ENCODE measurements at places on chromosomes 12 and 14.
A peak's percentile ranks its signal among the peaks of the same experiment; 100 is the strongest.

DNA sequence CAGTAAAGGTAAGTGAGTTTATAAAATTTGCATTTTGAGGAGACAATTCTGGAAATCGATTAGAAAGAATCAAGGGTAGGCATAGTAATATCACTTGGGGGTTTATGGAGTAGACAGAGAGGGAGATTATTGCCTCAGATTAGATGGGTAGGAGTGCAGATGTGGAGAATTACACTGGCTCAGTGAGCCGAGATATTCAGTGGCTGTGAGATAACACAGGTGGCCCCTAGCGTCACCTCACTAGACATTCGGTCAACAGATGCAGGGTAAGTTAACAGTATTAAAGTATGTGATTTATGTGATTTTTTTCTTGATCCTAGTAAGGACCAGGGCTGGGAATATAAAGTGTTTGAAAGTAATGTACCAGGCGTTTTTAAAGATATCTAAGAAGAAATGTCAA, 39.6 kb upstream of the KLRD1 start:
- DNase-seq, result no peak

- DNase-seq, result no peak
These were observed 135.9 kb downstream of the SYT1 start for GRCh38 chr12:79000501-79000900.

DNA sequence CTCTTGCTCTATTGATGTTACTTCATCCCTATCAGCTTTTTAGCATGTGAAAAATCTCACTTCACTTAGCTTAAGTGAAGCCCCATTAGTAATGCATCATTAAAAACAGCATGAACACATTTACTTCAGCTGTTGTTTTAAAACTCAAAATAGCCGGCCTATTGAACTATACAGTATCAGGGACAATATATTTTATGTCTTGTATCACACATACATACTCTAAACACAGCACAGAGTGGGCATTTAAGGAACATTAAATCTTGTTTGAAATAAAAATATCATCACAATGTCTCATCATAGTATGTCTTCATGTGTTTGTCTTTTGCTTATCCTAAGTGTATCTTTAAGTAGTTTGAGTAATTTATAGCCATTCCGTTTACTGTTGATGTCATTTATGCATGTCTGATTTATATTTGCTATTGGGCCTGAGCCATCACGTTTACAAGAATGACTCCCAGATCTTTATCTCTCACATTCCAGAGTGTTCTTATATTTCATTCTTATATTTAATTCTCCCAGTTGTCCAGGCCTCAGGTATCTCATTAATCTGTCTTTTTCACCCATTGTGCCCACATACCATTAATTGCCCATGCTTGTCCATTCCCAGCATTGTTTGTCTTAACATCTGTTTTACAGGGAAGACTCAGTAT, 57.5 kb downstream of the ARHGAP5 start:
- no peak for DNase-seq

DNA sequence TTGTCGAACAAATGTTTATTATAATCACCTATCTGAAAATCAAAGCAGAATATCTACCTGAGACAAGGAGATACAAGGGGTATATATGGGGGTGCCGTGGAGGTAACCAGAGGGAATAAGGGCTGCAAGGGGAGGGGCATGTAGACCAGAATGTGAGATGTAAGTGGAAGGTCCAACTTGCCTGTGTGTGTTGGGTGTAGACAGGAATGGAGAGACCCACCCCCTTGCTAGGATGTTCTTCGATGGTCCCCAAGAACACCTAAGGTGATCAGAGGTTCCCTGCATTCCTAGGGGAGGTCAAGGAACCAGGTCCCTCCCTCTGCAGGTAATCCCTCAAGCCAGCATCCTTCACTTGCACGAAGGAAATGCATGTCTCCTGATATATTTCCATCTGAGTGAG, 167.9 kb downstream of the DICER1 start:
- no peak for DNase-seq

DNA sequence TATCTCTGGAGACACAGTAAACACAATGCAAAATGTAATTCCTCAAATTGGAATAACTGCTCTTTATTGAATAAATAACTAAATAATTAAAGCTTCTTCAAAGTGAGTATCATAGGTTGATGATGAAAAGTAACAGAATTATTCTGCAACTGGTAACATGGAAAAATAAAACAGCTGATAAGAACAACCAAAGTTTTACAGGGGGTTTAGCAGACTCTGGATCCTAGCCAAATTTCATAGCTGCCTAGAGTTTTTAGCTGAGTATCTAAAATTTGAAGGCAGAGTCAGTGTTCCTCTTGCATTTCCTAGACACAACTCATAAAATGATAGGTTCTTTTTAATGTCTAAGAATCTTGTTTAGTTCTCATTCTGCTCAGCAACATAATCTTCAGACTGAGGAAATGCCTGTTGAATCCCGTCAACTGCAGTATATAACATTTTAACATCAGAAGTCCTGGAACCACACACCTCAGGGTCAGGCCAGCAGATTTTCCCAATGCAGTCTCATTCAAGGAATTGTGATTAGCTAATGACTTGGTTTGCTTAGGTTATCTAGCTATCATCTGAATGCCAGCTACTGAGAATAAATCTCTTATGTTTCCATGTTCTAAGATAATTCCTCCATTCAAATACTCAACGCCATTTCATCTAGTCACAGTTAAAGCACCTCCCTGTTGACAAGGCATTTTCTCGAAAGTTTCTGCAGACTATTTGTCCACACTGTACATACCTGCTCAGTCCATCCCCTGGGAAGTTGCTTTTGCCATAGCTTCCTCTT, 411.6 kb downstream of the BCAT1 start:
- no peak for DNase-seq

DNA sequence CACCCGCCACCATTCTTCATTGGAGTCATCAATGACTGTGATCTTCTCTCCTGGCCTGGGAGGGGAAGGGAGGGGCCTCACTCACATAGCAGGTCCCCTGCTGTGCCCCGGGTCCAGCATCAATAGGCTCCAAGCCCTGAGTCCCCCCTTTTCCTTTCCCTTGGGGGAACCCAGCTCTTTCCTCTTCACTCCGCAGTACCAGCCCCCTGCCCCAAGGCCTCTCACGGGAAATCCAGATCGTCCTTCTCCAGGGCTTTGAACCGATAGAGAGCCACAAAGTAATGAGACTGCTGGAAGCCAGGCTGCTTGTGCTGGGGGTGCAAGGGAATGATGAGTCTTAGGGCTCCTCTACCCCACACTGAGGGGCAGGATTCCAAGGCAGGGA, 6.7 kb downstream of the STAC3 start:
- no peak for DNase-seq

GRCh38 chr12:76563061-76563460, 3.5 kb upstream of the OSBPL8 start:
- DNase-seq, result no peak

- DNase-seq, result no peak
These were observed 146.2 kb upstream of the SLC38A2 start for GRCh38 chr12:46518729-46519128.

DNA sequence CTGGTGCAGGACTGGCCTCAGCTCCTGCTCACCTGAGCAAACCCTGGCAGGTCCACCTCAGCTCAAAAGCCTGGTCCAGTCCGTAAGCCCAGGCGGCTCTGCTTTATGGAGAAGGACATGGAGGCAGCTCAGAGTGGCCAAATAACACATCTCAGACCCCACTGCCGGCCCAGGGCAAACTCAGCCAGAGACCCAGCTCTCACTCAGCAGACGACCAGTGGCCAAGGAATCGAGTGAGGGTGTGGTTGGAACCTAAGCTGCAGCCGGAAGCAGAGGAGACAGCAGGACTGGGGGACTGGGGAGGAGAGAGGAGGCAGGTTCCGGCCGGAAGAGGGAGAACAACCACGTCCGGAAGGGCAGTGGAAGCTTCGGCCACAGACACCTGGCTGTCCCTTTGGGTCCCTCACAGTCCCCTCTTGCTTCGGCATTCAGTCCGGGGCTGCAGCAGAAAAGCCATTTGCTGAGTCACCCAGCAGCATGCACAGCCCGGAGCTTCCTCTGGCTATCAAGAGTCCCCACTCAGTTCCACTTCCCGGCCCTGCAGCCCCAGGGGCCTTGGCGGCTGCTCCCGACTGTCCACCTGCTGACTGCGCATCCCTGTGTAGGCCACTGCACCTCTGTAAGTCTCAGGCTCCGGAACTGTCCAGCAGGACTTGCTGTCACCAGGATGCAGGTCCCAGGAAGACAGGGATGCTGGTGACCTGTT, 104.0 kb downstream of the CALM1 start:
- no peak for DNase-seq

DNA sequence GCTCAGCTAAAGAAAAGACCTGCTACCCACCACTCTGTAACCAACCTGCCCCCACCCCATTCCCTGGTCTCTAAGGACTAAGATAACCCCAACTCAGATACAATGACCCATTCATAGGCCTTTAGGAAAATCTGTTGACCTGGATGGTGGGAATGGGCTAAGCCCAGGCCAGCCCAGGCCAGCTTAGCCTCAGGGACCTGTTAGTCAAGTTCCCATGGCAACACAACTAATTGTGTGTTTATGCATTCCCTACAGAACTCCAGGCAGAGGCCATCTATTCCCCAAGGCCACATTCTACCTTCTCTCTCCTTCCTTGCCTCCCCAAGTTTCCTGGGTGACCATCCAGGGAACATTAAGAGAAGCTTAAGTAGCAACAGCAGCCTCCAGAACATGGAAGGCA, 16.1 kb upstream of the KRT8 start:
- no peak for DNase-seq

GRCh38 chr12:24378548-24379407, 429.3 kb upstream of the SOX5 start:
- no peak for DNase-seq

DNA sequence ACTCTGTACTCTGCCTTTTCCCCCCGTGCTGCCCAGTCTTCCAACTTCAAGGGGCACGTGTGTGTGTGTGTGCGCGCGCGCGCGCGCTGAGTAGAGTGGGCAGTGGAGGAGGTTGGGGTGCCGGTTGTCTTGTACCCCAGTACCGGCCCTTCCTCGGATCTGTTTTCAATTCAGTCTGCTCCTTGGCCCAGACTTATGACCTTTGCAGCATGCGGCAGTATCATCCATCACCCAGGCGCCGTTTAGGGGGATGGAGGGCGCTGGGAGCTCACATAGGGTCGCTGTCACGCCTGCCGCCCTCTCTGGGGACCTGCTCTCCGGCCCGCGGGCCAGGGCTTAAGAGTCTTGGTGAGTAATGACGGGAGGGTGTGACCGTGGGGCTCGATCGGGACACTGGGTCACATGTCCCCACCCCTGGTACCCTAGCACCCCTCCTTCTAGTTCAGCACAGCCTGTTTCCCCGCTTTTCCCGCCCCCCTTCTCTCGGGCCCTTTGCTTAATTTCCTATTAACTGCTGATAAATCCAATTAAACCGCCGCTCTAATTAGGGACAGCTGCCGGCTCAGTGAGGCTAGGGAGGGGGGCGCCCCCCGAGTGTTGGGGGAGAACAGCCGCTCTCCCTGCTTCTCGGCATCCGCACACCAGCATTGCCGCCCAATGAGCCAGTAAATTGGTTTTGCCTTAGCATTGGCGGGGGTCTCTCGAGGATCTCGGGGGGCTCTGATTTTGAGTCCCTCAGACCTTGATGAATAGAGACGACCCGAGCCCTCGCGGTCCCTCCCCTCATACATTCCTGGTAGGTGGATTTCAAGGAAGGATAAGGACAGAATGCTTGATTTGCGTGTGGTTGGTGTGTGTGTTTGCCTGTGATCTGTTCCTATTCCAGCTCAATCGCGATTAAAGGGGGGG, 9.3 kb downstream of the STAC3 start:
- no peak for DNase-seq

GRCh38 chr12:93191956-93192355, 185.8 kb upstream of the NUDT4 start:
- DNase-seq, result no peak

DNA sequence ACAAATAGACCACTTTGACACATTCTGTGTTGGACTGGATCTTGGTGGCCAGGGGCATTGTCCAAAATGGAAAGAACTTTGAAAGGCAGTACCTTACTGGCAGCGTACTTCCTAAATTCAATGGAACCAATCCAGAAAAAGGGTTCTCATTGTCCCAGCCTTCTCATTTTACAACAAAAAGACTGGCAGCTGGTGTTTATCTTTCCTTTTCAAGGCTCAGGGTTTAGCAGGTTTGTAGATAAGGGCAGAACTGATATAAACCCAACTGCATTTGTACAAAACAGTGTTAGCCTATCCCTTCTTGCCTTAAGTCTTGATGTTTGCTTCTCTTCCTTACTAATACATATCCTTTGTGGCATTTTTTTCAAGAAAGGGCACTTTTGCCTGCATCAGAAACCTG, 7.7 kb downstream of the THAP2 start:
- DNase-seq, result no peak

DNA sequence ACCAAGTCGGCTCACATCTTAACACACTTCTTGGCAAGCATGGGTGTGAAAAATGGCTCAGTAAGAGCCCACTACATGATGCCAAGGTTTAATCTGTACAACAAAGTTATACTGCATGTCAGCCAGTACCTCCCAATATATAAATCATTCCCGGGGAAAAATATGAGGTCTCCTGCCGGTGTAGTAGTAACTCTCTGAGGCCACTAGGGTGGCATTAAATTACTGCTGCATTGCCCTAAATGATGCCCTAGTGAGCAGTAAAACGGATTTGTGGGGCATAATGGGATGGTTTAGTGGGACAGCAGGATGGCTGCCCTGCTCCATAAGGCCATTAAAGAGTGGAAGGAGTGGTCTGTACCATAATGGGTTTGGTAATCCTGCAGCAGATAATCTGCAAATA, 267.7 kb downstream of the MED13L start:
- DNase-seq, result no peak

- no peak for DNase-seq
These were observed 885.8 kb upstream of the TMEM132C start for GRCh38 chr12:127381043-127381668.

GRCh38 chr14:96986256-96987085, 189.3 kb downstream of the VRK1 start:
- DNase-seq, result no peak

DNA sequence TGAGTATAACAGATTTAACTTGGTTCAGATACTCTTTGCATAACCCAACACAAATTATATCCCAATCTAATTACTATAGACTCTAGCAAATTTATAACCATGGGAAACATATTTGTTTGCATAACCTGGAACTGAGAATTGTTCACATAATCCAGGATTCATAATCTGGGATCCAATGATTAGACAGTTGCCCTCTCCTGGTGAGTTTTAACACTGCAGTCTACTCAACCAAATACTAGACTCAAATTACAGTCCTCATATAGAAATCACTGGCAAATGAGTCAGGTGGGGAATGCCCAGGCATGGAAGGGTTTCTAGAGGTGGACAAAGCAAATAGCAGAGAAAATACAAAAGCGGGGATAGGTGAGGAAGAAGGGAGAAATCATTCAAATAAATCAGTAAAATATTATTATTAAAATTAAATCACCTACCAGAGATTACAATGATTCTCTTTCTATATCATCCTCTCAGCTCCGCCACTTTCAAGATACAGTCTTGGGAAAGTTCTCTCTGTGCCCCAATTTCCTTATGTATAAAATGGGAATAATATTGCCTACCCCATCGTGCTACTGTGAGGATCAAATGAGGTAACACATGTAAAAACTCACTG, 9.4 kb downstream of the GCH1 start:
- DNase-seq, result peak; percentile 17

Measured in central memory CD4-positive, alpha-beta T cell (primary cell).